ENCODE measurements at places on chromosomes 1 and 21.
A peak's percentile ranks its signal among the peaks of the same experiment; 100 is the strongest.

GRCh38 chr1:219773775-219774174 is 154.6 kb downstream of the SLC30A10 start:
- DNase-seq: no peak

GRCh38 chr1:156937883-156938282 is 17.5 kb downstream of the LRRC71 start:
- DNase-seq: no peak

- DNase-seq: peak; percentile 57
Observed at GRCh38 chr1:31762726-31763670, 1.1 kb downstream of the ADGRB2 start.

DNA sequence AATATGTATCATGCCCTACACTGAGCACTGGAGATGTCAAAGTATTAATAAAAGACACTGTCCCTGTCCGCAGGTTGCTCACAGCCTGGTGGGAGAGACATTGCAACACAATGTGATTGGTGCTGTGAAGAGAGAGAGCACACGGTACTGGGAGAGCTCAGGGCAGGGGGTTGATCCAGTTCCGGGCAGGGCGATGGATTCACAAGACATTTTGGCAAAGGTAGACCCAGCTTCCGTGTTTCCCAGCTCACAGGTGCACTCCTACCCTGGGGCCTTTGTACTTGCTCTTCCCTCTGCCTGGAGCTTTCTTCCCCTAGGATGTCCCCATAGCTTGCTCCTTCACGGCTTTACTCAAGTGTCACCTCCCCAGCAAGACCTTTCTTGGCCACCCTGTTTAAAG is 1.4 kb downstream of the PLA2G5 start:
- DNase-seq: no peak

All from activated T-cell treated with anti-CD3 and anti-CD28 coated beads for 1 hour (primary cell).